ENCODE measurements at places on chromosomes 13 and 19.

DNA sequence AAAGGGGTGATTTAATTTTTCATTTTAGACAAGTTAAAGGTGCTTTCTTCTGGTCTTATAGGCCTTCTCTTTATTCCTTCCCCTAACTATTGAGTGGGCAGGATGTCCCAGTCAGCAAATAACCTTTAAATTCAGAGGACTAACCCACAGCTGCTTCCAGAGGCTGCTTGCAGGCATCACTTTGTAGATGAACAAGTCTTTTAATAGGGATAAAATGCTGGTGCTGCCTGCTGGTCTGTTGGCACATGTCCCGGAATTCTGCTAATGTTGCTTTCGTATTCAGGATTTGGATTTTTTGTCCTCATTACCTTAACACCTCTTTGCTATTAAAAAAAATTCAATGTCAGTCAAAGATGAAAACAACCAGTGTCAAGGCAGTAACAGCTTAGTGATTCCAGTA lies 132.7 kb upstream of the KL start:
- no peak for DNase-seq

GRCh38 chr19:23800271-23800670 lies 41.6 kb upstream of the ZNF681 start:
- no peak for DNase-seq

DNA sequence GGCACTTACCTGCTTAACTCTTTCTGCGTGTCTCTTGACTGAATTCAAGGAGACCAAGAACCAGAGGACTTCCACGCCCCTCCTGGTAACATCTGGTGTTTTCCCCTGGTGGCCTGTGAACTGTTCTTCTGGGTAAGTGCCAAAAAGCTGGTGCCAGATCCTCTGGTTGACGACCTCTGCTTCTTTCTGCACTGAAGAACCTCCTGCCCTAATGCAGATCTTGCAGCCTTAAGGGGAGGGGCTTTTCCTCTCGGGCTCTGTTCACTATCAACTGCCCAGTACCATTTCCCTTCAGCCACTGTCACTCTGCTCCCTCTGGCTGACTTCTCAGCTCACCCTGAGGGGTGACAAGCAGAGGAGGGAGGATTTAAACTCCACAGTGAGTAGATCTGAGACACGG lies 6.1 kb upstream of the ERVV-1 start:
- no peak for DNase-seq

- DNase-seq: no peak
These were observed 81.0 kb upstream of the MBNL2 start for GRCh38 chr13:97141097-97141496.

- no peak for DNase-seq
These were observed 115.2 kb downstream of the OLFM4 start for GRCh38 chr13:53143757-53144339.

GRCh38 chr19:8641908-8642547 lies 11.6 kb downstream of the NFILZ start:
- DNase-seq: no peak

- DNase-seq: no peak
These were observed 774 bp downstream of the ALDH16A1 start for GRCh38 chr19:49453757-49454240.

GRCh38 chr19:5057860-5058259 lies 88.9 kb downstream of the KDM4B start:
- DNase-seq: no peak

- no peak for DNase-seq
These were observed 22.9 kb downstream of the BICRA start for GRCh38 chr19:47631681-47632446.

DNA sequence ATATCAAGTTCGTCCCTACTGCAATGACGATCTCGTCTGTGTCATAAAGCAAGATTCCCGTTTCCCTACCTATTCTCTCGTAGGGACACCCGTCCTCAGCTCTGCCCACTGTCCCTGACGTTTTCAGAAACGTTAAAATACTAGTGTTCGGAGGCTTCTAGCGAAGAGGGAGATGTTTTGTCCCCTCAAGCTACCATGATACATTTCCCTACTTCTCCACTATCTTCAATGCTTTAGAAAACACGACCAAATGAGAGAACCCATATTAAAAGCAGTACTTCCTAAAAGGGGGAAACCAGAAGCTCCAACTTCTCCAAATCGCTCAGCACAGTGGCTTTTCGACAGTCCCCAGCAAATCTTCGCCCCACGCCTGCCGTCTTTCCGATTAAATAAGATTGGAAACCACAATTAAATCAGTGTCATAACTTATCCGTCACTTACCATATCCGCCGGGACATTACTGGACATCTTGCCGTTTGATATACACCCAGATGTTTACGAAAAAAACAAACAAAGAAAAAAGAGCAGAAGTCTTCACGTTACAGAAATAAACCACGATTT lies 1.3 kb downstream of the UBL3 start:
- DNase-seq: no peak

GRCh38 chr19:44071824-44072542 lies at the start of gene ZNF284:
TSS of gene ZNF284 (plus strand) at chr19:44072159. CDS start at chr19:44076390, 4,231 bp downstream.
- peak; percentile 66 for DNase-seq

DNA sequence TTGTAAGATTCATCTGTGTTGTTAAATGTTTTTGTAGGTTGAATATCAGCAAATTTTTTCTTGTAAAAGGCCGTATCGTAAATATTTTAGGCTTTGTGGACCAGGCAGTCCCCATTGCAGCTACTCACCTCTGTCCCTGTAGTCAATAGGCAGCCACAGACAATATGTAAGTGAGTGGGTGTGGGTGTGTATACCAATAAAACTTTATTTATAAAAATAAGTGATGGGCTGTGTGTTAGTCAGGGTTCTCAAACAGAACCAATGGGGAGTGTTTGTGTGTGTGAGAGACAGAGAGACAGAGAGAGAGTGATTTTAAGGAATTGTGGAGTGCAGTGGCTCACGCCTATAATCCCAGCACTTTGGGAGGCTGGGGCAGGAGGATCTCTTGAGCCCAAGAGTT lies 37.6 kb upstream of the NFIC start:
- DNase-seq: no peak

GRCh38 chr19:1809678-1810077 lies 2.4 kb downstream of the ATP8B3 start:
- DNase-seq: no peak

GRCh38 chr19:50394017-50394416 lies 9.9 kb downstream of the POLD1 start:
- no peak for DNase-seq

- DNase-seq: no peak
These were observed 523.5 kb upstream of the ARGLU1 start for GRCh38 chr13:107091428-107091827.

DNA sequence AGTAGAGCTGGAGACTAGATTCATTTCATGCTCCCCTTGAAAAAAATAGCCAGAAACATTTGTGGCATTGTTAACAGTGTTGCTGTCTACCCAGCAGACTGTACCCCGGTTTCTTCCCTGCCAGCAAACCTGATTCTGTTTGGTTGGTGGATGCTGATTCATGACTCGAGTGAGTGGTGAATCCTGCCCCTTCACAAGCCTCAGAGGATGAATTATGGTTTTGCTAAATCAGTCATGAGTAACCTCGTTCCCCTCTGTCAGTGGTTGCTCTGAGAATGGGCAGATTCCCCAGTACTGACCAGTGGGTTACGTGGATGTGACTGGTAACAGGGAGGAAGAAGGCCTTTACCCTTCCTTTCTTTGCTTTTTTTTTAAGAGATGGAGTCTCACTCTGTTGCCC lies 10.1 kb downstream of the NLRP12 start:
- DNase-seq: no peak

DNA sequence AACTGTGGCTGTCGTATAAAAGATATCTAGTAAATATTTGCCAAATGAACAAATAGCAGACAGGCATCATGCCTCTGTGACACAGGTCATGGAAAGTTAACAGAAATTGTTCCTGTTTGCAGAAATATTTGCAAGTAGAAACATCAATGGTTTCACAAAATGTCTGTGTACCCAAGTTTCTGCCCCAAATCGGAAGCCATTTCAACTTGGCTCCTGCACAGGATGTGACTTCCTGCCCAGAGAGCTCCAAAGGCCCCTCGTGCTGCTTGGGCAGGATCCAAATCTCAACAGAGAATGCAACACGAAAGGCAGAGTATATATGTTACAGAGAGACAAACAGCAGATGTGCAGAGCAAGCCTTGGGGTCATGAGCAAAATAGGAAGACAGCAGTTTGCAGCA lies 95.5 kb upstream of the SERP2 start:
- DNase-seq: no peak

DNA sequence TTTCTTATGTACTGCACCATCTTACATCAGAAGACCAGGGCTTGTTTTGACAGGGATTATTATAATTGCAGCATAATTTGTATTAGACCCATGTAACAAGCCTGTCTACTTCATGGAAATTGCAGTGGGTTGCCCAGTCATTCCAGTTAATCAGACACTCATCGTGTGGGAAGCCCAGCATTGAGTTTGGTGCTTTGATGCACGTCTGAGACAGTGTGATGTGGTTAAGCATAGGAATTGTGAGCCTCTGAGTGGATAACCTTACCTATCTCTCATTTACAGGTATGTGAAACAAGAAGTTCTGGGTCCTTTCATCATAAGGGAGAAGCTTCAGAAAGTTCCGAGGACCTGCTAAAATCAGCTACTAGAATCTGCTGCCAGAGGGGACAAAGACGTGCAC lies 12.8 kb downstream of the RGCC start:
- no peak for DNase-seq

- DNase-seq: no peak
These were observed 63.1 kb downstream of the ZNF100 start for GRCh38 chr19:21704320-21704719.

DNA sequence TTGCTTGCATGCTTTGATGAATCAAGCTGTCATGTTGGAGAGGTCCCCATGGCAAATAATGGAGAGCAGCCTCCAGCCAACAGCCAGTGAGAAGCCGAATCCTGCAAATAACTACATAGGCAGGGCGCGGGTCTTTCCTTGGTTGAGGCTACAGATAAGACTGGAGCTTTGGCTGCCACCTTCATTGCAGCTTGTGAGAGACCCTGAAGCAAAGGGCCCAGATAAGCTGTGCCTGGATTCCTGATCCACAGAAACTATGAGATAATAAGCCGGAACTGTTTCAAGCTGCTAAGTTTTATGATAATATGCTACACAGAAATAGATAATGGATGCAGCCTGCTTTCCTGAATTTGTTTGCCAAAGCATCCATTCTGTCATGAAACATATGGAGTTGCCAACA lies 257.0 kb downstream of the HS6ST3 start:
- DNase-seq: no peak

DNA sequence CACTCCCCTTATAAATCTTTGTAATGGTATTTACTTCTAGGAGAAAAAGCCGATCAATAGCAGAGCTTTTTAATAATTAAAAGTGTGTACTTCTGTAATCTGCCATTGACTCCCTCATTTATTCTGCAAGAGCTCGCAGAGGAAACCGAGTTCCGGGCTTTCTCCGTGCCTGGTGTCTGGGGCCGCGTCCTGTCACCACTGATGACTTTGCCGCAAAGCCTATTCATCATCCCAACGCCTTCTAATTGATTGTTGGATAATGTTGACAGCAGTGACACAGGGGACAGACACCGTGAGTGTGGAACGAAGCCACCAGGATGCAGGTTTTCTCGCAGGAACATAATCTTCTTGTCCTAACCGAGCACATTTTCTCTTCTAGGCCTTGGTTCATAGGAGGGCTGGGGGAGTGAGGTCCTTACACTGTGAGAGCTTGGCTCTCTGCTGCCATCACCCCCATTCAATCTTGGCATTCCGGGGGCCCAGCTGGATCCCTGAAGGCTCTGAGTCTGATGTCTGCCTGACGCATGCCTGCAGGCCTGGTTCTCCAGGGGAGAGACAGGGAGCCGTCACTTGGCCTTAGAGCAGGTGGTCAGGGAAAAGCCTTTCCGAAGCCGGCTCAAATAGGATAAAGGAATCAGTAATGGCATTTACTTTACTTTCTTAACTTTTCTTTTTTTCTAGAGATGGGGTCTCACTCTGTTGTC lies 110.3 kb downstream of the KDM4B start:
- DNase-seq: no peak

GRCh38 chr13:83731113-83731512 lies 151.2 kb downstream of the SLITRK1 start:
- no peak for DNase-seq

GRCh38 chr13:24124789-24125476 lies 35.6 kb upstream of the SPATA13 start:
- no peak for DNase-seq

- DNase-seq: no peak
These were observed 799 bp downstream of the PVR start for GRCh38 chr19:44644402-44645016.

- no peak for DNase-seq
These were observed 30.3 kb upstream of the RNF113B start for GRCh38 chr13:98207416-98207815.

DNA sequence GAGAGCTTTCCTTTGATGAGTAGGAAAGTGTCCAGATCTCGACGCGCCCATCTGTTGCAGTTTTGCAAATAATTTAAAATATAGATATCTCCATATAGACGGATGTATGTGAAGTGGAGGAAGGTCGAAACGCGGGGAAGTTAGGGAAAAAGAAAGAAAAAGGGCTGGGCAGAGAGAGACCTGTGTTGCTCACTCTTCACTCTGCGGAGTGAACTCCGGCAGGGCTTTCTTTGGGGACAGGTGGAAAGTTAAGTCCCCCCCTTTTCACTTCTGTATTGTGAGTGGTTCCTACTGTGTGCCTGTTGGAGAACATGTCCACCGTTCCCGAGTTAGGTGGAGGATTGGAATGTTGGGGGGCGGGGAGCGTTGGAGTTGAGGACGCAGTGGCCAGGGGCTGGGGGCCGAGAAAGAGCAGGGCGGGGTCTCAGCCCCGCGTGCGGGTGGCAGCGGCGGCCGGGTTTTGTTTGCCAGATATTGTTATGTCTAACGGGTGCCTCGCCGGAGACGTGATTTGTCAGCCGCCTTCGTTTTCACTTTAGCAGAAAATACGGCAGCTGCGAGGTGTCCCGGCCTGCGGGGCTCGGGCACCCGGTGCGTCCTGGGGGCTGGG lies 145.1 kb upstream of the ZNF536 start:
- DNase-seq: no peak

DNA sequence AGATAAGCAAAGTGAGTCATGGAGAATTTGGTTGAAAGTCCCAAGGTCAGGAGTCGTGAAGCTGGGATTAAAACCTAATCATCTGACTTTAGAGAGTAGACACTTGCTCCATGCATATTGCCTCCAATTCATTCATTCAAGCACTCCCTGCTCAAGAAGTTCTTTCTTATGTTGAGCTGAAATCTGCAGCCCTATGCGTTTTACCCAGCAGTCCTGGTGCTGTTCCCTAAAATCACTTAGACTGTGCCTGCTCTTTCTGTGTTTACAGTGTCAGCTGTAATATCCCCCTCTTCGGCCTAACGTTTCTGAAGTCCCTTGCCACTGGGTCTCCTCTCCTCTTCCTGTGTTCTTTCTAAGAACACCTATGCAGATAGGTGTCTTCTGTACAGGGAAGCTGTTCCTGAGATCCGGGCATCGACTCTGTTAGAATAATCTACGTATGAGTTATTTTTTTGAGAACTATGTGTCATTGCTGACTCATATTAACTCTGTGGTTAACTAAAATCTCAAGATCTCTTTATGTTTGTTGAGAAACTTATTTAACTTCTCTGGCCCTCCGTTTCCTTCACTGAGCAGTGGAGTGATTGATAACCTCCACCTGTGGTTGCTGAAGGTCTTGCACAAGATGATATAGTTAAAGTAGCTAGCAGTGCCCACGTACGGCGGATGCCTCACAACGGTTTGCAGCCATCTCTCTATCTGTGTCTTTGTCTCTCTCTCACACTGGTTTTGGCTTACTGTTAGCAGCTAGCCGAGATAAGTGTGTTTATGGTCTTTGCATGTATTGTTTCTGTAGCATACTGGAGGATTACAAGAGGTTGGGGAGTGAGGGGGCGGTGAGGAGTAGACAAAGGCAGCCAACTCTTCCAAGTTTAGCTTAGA lies 4.7 kb downstream of the ALOX5AP start:
- peak; percentile 27 for DNase-seq

GRCh38 chr13:97753942-97754670 lies 199.4 kb upstream of the IPO5 start:
- no peak for DNase-seq
